Fibroblast of skin of left quadriceps (primary cell): ENCODE measurements at places on chromosomes 4 and X.

GRCh38 chrX:47523297-47523696, 37.7 kb upstream of the ARAF start:
- DNase-seq, result no peak

DNA sequence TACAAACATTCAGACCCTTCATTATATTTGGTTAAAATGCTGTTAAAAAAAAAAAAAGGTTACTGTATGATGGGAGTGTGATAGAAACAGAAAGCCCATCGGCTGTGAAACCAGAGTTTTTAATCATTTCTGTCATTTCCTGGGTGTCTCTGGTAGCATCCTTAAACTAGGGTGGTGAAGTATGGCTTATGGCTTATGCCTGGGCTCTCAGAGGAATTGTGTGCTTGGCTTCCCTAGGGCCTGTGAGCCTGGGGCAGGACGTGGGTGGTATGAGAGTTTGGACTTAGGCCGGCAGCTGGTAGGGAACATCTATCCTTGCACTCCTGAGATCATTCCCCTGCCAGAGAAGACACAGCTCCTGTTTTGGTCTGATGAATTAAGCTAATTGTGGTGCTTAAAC, 52.2 kb downstream of the DCUN1D4 start:
- DNase-seq, result no peak

- no peak for DNase-seq
Observed at GRCh38 chrX:37803057-37803456, 23.2 kb downstream of the CYBB start.

DNA sequence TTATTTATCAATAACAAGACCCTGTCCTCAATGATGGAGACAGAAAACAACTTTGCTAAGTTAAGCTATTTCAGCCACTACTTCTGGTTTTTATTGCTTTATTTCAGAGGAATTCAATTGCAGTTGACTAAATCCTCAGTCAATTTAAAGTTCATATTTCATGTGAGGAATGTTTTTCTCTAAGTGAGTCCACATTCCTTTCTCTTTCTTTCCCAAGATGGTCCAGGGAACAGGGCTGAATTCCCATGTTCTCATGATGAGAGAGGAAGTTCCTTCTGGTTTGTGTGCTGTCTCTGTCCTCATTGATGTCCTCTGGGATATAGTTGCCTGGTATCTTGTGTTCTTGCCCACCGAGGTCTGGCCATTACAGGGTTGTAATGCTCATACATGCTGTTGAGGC, 117.2 kb downstream of the SLIT2 start:
- DNase-seq, result peak; percentile 75

DNA sequence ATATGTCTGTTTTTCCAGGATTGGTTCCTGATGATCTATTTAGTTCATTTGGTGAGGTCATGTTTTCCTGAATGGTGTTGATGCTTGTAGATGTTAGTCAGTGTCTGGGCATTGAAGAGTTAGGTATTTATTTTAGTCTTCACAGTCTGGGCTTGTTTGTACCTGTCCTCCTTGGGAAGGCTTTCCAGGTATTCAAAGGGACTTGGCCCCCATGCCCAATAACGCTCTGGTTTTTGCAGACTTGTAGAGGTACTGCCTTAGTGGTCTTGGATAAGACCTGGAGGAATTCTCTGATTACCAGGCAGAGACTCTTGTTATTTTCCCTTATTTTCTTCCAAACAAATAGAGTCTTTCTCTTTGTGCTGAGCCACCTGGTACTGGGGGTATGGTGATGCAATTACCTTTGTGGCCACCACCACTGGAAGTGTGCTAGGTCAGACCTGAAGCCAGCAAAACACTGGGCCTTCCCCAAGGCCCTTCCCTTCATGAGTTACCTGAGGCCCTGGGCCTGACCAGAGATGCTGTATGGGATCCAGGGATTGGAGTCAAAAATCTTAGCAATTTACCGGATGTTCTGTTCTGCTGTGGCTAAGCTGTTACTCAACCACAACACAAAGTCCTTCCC, 63.3 kb upstream of the RXFP1 start:
- no peak for DNase-seq

DNA sequence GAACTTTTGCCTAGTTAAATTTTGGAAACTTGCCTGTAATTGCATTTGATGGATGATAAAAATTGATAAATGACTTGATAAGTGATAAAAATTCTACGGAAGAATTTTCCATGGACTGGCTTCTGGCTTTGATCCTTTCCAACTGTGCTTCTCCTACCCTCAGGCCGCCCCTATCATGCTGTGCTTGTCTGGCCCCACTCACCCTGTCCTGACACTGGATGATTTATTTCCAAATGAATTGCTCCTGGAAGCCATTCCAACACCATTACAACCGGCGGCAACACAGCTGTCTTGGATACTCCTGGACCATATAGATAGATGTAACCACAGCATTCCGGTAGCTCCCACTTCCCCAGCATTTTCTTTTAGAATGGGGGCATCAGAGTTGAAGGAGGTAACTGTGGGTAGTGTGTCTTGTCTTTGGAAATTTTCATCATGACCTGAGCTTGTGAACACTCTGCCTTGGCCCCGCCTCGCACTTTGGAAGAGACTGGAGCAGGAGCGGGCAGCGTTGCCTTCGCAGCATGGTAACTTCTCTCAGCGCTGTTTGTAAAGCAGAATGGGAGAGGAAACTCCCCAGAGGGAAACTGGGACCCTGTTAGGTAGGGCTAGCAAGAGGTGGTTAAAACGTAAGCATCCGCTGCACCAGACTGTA, 77.4 kb downstream of the TBL1X start:
- DNase-seq, result no peak

DNA sequence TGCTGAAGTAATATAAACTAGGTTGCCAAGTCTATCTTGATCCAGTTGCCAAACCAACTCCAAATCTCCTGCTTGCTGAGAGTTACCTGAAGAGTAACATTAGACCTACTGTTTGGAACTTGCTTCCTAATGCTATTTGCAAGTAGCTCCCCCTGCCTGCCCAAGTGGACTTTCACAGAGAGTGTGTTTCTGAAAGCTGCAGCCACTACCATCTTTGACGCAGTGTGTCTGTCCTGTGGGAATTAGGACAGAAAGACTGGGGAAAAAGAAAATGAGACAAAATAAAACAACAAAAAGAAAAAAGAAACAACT, 195.0 kb upstream of the HS3ST1 start:
- DNase-seq, result no peak

GRCh38 chr4:184934961-184935360, 83.3 kb upstream of the HELT start:
- no peak for DNase-seq

DNA sequence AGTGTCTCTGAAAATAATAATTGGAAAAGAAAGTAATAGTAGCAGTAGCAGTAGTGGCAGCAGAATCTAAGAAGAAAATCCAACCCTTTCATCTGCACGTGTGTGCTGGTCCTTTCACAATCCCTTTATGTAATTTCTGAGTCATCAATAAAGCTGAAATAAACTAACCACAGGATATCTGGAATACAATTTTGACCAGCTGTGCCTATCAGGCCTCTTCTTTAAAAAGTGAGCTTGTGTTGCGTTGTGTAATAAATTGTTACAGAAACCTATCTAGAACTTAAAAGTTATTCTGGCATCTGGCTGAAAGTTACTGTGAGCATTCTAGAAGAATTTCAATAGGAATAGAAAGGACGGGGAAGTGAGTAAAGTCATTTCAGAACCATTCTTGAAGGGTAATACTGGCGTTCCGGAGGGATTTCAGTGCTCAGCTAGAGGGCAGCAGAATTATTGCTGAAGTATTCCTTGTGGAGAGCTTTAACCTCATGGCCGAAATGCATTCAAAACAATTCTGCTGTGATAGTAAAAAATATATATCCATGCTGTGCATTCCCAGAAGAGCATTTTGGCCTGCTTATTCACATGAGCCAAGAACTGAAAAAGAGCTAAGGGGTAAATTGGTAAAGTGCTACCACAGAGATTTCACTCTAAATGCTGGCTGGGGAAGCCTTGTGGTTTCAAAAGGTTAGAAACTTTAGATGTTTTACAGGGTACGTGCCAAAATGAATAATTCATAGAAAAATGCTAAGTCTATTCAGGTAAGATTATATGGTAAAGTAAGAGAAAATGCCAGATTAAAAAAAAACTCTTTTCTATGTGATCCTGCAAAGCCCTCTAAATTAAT, 260.6 kb downstream of the NKX6-1 start:
- DNase-seq, result peak; percentile 35

DNA sequence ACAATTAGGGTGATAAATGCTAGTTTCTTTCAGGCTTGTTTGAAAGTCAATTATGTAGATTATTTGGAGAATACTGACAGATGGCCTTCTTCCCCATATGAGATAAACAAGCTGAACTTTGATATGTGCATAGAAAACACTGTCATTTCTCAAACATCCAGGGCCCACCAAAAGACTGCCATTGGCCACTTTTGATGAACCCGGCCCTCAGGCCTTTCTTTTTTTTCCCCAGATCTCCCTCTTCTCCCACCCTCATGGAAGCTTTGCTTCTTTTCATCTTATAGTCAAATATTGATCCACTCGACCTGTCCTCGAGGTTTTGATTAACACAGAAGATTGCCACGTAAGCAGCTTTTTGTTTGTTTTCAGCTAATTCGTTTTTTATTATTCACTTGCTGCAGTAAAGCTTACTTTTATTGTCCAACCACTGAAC, 377.4 kb downstream of the SMARCA1 start:
- DNase-seq, result no peak

GRCh38 chr4:10722957-10723356, 38.4 kb upstream of the CLNK start:
- no peak for DNase-seq

- DNase-seq, result no peak
Observed at GRCh38 chr4:124191329-124191728, 521.2 kb downstream of the ANKRD50 start.

- no peak for DNase-seq
Observed at GRCh38 chr4:32950866-32951265, 2230.7 kb downstream of the PCDH7 start.

GRCh38 chr4:13484749-13485221, 645 bp upstream of the RAB28 start:
- DNase-seq, result no peak

GRCh38 chr4:145497199-145498149, 15.8 kb downstream of the SMAD1 start:
- DNase-seq, result no peak

- no peak for DNase-seq
Observed at GRCh38 chr4:121651597-121651996, 45.2 kb downstream of the ANXA5 start.

DNA sequence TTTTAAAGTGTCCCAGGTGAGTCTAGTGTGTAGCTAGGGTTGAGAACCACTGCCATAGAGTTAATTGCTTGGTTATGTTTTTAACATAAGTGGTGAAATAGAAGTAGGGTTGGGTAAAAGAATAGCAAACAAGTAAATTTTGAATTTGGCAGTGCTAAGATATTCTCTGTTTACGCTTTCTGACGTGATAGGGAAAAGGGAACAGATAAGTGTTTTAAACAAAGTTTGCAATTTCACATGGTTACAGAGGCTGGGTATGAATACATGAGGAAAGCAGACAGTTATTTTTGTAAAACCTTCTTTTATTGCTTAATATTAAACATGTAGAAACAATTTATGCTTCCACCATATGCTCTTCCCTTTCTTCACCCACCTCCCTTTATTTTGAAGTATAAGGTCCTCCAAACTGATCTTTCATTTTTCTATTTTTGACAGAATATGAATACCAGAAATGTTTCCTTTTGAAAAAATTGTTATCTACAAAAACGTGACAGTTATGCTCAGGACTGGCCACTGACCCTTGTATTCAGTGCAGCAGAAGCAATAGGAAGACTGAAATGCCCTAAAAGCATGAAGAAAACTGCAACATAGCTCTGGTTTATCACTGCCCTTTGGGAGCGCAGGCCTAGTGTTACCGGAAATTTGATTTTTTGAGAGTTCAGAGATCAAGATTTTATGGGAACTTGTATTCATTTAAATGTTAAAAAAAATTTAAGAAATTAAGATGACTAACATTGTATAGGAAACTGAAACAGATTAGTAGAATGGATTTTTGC, 214.4 kb upstream of the ARSJ start:
- no peak for DNase-seq

GRCh38 chrX:129632443-129632842, 22.3 kb downstream of the APLN start:
- DNase-seq, result no peak

DNA sequence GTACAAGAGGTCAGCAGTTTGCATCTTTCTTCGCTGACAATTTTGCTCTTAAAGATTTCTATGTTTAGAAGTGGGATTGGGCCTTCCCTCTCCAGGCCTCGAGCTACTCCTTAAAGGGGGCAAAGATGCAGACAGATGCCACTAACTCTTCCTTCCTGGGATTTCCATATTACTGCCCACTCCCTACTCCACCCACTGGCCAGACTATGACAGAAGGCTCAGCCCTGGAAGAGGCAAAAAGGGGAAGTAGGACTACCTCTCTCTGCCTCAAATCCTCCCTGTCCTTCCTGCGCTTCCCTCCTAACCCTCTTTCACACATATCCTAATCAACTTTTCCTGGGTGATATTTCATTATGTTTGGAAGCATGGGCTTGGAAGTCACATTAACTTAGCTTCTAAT, 58.3 kb downstream of the EVC2 start:
- no peak for DNase-seq

DNA sequence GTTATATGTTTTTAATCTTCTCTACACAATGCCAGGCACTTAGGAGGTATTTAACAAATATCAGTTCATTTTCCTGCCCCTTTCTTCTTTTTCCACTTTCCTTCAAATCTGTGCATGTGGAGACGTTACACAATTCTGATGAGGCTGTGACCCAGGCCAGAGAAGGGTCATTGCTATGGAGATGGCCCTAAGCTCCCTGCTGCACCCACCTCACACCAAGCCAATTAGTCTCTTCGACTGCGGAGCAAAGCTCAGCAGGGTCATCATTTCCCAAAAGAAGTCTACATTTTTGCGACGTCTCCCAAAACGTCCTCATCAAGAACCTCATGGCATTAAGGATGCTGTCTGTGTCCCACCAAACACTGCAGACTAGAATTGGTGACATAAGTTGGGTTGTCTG, 28.9 kb upstream of the VEGFD start:
- no peak for DNase-seq

DNA sequence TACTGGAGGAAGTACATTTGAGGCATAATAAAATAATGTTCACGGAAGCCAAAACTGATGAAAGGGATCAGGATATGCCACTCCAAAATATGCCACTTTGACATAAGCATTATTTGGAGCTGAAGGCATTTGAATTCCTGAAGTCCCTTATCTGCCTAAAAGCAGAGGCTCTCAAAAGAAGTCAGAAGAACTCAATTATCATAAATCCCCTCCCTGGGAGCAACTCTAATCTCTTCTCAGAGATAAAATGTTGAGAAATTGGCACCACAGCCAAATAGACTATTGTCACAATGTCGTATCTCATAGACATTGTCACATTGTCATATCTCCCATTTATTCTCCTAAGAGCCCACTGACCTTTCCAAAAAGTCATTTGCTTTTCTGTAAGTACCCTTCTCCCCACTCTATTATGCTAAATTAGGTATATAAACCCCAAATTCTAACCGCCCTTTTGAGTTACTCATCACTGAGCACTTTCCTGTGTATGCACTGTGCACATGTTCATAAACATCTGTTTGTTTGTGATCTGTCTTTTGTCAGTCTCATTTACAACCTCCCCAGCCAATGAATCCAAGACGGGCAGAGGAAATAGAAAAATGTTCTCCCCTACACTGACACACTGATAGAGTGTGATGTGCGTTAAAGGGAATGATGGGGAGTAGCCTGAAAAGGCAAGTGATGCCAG, 78.5 kb upstream of the NAF1 start:
- no peak for DNase-seq
